ENCODE measurements at places on chromosomes 11 and 22.

- no peak for DNase-seq
Observed at GRCh38 chr22:44159221-44159620, 21.5 kb upstream of the PARVG start.

DNA sequence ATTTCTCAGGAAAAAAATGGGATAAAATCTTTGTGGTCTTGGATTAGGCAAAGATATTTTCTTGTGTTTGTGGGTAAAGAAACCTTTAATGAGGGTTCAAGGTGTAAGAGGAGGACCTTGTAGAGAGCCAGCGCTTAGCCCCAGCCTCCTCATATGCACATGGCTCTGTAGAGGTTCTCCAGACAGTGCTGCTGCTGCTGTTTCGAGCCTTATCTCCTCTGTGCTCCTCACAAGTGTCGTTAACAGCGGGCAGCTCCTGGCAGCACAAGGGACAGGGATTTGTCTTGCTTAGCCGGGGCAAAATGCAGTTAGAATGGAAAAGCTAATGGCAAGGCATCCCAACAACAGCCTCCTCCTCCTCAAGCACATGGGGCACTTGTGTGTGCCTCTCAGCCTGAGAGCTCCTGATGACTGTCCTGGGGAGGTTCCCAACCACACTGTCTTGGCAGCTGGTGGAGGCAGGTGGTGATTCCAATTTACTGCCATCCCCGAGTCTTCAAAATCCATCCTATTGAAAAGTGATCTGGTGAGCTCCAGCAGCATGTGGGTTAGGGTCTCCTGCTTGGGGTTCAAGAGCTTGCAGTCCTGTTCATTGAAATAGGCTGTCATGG, 7.6 kb upstream of the MSANTD2 start:
- no peak for DNase-seq

- no peak for DNase-seq
Observed at GRCh38 chr11:120547811-120548681, 36.5 kb downstream of the GRIK4 start.

- peak; percentile 40 for DNase-seq
Observed at GRCh38 chr11:126989942-126990715, 10.4 kb downstream of the KIRREL3 start.

DNA sequence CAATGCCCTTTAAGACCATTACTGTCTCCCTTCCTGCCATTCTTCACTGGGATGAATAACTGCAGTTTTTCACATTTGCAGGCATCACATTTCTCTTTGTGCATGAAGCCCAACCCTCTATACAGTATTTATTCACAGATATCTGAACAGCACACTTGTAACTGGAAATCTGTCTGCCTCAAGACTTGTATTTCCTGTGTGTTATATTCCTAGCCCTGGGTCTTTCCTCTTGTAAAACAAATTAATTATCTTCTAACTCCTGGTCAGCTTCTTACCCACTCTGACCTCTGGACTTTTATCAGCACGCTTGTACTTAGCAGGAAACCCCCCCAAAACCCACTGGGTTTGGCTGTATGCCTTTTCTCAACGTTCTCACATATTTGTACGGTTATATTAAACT, 2.0 kb downstream of the CSRP3 start:
- DNase-seq = no peak

GRCh38 chr11:106276859-106277436, 199.5 kb downstream of the AASDHPPT start:
- no peak for DNase-seq

DNA sequence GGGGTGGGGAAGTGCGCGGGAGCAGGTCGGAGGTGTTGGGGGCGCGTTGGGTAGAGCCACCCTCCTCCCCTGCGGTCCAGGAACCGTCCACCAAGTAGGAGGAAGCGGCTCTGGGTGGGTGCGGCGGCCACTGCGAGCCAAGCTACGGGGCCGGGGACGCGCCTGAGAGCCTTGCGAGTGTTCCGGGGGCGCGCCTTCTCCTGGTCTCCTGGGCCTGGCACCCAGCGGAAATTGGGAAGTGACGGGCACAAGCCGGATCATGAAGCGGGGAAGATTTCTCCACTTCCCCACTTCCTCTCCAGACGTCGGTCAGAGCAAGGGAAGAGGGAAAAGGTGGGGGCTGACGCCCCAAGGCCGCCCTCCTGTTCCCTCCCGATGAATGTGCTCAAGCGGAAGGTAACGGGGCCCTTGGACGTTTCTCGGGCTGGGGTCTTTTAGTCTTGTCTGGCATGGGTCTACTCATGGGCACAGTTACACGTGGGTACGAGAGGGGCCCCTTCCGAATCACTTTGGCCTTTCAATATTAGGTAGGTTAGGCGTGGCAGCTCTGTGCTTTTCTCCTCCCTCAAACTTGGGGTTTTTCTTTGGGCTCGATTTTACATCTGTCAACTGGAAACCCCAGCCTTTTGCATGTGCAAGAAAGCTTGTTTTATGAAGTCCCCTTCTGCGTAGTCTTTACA, 865 bp downstream of the RBM14 start:
- no peak for DNase-seq

GRCh38 chr11:132501356-132501755, 1030.9 kb downstream of the OPCML start:
- DNase-seq = no peak
